ENCODE measurements at places on chromosomes 1 and 21.

DNA sequence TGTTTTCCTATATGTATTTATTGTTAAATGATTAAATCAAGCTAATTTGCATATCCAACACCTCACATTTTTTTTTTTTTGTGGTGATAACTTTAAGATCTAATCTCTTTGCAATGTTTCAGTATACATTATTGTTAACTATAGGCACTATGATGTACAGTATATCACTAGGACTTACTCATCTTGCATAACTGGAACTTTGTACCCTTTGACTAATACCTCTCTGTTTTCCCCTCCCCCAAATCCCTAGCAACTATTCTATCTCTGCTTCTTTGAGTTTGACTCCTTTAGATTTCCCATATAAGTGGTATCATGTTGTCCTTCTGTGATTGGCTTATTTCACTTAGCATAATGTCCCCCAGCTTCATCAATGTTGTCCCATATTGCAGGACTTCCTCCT is 9.7 kb upstream of the C1orf53 start:
- no peak for DNase-seq

DNA sequence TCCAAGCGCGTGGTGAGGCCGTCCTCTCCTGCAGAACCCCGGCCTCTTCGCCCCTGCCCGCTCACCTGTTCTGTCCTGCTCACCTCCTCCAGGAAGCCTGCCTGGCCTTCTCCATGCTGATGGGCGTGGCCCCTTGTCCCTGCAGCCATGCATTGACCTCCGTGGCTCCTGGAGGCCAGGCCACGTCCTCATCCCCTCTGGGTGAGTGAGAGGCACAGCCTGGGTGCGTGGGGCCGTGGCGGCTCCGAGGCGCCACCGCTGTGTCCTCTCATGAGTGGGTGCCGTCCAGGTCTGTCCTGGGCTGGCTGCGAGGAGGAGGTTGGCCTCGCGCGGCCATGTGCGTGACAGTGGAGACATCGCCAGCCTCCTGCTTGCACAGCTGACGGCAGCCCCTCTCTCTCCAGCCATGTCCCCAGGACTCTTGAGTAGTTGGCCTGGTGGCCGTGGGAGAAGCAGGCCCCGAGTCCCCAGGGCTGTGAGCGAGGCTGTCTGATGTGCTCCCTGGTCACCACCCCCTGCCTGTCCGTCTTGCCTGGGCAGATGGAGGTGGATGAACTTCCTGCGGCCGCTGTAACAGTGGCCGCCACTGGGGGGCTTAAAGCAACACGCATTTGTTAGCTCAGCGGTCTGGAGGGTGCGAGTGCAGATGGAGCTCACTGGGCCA is 58.1 kb downstream of the PRKCZ start:
- DNase-seq: no peak

DNA sequence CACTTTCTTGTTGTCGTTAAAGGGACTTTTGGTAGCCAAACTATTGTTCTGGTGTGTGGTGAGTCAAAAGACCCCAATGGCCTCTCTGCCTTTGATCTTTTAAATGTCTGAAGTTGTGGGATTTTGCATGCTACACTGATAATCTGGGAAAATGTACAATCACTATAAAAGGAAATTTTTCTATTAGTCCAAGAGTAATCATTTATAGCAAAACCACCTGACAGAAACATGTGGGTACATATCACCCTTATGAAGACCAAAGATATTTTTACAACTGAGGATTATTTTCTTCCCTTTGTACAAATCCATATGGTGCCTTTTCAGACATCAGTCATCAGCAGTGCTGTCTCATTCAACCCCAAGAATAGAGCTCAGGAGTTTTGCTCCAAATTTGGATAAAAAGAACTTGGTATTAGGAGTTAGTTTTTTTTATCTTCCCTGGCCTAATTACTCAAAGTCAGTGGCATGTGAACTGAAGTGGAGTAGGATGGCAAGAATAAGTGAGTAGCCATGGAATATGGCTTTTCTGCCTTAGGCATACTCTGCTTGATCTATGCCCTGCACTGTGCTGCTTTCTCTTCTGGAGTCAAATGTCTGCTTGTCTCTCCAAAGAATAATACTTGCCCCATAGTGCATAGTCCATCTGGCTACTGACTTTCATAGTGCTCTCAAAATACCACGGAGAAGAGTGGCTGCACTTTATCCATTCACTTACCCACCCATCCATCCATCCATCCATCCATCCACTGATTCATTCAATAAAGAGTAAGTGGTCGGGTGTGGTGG is 13.5 kb downstream of the GREM2 start:
- no peak for DNase-seq

- DNase-seq: no peak
These were observed 35.5 kb downstream of the CAPN2 start for GRCh38 chr1:223747838-223748335.

- DNase-seq: no peak
These were observed 21.8 kb upstream of the DYNLT5 start for GRCh38 chr1:66730462-66730861.

DNA sequence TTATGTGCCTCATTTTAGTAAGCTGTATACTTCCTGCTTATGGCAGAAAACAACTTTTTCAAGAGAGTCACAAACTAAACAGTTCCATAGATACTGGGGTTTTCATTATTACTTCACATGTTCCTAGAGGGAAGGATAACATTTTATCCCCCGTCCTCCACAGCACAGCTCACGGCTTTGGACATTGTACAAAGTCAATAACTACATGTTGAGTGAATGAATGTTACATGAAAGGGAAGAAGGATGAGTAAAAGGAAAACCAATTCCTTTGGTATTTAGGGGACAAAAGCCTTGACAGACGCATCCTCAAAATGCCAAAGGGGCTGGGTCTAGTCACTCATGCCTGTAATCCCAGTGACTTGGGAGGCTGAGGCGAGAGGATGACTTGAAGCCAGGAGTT is 14.8 kb downstream of the PI4KB start:
- DNase-seq: no peak

DNA sequence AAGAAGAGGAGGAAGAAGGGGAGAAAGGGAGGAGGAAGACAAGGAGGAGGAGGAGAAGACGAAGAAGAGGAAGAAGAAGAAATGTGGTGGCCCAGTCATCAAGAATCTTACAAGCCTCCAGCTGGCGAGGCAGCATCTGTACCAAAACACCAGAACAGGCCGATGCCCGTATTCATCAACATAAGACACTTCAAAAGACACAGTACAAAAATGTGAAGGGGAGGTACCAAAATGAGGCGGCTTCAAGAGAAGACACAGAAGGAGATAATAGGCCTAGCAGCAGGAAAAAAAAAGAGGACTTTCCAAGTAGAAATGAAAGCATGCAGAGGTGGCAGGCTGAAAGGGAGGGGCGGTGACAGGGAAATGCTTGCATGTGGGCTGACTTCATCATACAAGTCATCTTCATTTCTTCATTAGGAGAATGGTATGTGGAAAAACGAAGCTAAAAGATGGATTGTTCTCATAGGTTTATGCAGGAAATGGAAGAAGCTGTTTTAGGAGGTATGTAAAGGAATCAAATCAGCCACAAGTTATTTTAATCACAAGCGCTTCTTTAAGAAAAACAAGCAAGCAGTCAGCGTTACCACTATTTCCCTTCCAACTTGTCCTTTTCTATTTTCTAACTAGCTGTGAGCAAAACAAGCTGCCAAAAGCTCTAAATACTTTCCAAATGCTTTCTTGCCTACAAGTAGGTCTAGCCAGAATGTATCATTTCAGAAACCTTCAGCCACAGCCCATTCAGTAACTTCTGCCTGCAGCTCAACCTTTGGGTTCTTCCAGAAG is 192.3 kb downstream of the SLC45A1 start:
- no peak for DNase-seq

DNA sequence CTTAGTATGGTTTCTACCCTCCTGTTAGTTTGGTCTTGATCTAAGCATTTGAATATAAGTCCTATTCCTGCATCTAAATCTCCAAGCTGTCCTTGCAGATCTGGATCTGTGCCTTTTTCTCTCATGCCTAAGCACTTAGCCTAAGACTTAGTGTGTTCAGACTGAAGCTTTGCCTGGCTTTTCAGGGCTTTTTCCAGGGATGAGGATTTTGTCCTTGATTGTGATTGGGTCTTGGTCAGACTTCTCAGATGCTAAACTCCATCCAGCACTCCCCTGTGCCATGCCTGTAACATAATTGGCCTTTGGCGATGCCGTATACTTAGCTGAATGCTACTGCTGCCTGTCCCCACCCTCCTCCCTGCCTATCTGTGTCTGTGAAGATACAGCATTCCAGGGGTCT is 98.1 kb upstream of the NRIP1 start:
- DNase-seq: no peak

- DNase-seq: no peak
These were observed 77.3 kb downstream of the RPE65 start for GRCh38 chr1:68372487-68372886.

DNA sequence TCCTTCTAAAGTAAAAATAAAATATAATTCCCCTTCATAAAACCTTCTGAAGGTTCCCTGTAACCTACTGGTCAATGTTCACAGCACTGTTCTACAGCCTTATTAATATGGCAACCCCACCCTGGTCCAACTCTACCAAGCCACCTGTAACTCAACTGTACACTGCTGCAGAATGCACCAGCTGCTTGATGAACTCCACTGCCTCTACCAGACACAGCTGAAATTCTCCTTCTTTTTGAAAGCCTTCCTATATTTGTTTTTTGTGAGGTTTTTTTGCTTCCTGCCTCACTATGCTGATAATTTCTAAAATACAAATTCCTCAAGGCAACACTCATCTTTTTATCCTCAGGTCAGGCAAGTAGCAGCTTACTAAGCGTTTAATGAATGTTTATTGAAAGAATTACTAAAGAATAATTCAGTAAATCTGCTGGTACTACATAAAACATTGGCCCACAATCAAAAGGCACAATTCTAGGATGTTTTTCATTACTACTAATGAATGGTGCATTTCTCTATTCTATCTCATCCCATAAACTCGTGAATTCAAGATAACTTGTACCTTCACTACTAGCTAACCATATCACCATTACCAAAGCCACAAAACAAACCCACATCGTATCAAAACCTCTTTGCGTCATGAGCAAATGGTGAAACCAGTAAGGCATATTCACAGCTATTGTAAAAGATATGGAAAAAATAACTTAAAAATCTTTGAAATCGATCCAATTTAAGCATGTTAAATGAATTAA is 2.4 kb downstream of the SSX2IP start:
- no peak for DNase-seq

DNA sequence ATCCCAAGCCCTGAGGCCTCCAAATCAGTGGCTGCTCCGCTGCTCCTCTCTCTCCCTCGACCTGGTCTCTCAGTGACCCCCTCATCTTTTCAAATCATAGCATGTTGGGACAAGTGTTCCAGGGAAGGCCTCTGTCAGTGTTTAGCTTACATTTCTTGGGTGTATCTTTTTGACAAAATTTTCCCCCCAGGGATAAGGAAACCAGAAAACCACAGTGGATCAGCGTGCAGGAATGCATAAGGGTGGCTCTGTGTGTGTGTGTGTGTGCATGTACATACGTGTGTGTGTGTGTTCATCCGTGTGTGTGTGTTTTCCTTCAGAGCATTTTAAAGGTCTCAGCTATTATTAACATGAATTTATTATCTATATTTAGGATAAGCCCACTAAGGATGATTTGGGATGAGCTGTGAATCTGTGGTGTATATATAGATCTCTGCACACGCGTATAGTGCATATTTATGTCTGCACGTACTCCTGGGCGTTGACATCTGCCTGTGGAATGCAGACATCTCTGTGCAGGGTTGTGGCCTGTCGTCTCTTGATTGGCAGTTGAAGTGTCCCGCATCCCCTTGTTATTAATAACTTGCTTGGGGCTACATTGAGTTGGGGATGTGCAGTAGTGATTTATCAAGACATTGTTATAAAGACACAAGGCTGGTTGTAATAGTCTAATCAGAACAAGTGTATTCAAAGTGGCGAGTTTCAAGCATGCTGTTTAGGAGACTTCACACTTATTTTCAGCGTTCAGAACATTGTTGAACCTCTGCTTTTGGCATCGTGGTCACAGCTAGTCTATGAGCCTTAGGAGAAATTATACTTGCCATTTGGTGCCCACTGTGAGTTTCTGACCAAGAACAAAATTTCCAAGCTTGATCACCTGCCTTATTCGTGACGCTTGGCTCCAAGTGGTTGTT is 55.6 kb downstream of the GALNT2 start:
- no peak for DNase-seq

- DNase-seq: no peak
These were observed 30.0 kb upstream of the IRF2BP2 start for GRCh38 chr1:234639961-234640360.

GRCh38 chr1:184502161-184502560 is 115.3 kb downstream of the C1orf21 start:
- DNase-seq: no peak

DNA sequence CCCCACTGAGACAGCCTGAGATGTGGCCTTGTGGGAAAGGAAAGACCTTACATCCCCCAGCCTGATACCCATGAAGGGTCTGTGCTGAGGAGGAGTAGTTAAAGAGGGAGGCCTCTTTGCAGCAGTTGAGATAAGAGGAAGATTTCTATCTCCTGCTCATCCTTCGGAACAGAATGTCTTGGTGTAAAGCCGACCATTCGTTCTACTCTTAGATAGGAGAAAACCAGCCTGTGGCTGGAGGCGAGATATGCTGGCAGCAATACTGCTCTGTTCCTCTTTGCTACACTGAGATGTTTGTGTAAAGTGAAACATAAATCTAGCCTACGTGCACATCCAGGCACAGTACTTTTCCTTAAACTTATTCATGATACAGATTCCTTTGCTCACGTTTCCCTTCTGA is 1.5 kb upstream of the CCDC27 start:
- no peak for DNase-seq

DNA sequence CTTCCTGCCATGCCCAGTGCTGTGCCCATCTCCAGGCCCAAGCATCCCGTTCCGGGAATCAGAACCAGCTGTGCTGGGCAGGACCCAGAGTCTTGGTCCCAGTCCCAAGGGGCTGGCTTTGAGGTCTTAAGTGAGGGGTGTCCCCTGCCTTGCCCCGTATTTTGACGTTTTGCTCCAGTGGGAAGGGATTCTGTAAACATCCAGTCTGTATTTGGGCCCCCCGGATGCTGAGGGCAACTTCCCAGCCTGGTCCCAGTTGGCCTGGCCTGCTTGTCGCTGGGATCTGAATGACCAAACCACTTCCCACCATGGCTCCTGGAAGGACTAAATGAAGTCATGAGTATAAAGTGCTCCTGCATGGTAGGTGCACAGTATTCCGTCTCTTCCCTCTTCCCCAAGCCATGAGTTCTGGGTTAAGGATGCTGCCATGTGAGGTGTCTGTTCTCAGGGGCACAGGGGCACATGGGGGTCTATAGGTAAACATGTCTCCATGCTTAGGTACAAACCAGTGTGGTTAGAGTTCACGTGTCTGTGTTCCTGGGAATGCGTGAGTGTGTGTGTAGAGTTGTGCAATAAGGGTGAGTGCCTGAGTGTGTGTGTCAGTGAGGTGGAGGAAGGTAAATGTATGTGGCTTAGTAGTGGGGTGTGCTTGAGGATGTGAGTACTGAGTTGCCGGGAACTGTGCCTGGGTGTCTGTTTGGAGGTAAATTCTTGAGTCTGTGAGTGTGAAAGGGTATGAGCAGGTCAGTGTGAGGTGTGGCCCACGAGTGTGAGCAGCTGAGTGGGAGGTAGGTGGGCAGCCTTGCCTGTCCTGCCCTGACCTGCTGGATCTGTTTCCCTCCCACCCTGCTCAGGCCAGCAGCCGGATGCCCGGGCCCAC is 1.5 kb downstream of the B4GALT2 start:
- DNase-seq: no peak
